Cerebellum (tissue), 4 donors: ENCODE measurements at places on chromosomes 3 and 15.
A peak's percentile ranks its signal among the peaks of the same experiment; 100 is the strongest.

DNA sequence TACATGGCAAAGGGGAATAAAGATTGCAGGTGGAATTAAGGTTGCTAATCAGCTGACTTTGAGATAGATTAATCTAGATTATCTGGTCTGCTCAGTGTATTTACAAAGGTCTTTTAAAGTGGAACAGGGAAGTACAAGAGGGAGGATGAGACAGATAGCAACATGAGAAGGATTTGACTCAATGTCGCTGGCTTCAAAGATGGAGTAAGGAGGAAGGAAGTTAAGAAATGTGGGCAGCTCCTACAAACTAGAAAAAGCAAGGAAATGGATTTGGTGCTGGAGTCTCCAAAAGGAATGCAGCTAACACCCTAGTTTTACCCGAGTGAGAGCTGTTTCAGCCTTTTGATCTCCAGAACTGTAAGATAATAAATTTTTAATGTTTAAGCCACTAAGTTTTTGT lies 180.7 kb upstream of the TTC14 start:
- DNase-seq: no peak

DNA sequence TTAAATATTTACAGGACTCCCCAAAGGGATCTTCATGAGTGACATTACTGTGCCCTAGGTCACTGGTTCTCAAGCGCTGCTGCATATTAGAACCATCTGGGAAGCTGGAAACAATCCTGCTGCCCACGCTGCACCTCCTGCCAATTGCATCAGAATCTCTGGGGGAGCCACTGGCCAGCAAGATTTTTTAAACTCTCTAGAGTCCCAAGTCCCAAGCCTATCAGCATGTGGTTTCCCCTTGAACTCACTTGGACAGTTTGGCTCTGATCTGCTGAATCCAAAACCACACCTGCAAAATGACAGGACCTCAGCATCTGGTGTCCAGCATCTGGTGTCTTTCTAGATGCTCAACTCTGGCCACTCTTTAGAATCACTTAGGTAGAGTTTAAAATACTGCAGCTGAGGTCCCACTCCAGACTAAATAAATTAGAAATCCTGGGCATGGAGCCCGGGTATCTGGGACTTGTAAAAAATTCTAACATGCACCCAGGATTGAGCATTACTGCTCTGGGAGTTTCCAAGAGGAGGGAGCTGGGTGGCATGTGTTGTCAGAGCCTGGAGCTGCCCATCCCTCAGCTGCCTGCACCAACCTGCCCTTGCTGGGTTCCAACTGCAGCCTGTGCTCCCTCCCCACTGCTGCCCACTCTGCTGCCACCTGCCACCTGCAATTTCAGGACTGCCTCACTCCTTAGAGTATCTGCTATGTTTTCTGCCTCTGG lies 311.3 kb downstream of the SLC9A9 start:
- DNase-seq: peak; percentile 1

- no peak for DNase-seq
These were observed 64.8 kb downstream of the BOC start for GRCh38 chr3:113275929-113276750.

DNA sequence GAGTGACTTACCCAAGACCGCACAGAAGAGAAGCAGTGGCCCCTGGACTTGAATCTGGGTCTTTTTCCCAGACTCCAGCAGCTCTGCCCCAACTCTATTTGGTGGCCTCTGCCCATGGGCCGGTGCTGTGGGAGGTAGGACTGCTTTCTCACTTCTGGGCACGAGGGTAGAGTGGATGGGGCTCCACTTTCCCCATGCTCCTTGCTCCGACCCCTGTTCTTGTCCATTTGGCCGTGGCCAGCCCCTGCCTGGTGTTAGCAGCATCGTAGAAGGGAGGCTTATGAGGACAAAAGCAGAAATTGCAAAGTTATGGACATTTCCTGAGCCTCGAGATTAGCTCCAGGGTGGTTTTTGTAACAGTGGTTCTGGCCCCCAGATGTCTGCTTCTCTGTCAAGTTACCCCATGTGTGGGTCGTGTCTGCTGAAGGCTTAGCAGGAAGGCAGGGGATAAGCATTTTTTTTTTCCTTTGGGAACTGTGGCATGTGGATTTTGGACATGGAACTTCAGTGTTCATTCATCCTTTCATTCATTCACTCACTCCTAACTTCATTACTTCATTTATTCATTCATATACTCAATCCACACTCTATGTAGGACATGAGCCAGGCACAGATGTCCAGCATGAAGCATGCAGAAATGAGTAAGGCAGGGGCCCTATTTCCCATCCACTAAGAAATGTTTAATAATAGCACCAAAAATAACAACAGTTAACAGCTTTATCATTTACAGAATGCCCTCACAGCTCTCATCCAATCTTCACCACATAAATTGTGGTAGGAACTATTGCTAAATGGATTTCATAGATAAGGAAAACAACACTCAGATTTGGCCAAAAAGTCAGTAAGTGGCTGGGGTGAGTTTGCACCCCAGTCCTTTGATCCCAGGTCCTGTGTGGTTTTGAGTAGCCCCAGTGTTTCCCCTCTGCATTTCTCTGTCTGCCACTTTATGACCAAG lies 180.5 kb downstream of the OPA1 start:
- DNase-seq: no peak

DNA sequence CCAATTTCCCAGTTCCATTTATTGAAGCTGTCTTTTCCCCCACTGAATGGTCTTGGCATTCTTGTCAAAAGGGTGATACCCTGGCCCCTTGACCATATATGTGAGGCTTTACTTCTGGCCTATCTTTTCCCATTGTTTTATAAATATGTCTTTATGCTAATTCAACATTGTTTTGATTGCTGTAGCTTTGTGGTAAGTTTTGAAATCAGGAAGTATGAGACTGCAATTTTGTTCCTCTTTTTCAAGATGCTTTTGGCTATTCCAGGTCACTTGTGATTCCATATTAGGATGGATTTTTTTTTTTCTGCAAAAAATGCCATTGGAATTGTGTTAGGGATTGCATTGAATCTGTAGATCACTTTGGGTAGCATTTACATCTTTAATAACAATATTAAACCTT lies 141.2 kb upstream of the MANF start:
- no peak for DNase-seq

DNA sequence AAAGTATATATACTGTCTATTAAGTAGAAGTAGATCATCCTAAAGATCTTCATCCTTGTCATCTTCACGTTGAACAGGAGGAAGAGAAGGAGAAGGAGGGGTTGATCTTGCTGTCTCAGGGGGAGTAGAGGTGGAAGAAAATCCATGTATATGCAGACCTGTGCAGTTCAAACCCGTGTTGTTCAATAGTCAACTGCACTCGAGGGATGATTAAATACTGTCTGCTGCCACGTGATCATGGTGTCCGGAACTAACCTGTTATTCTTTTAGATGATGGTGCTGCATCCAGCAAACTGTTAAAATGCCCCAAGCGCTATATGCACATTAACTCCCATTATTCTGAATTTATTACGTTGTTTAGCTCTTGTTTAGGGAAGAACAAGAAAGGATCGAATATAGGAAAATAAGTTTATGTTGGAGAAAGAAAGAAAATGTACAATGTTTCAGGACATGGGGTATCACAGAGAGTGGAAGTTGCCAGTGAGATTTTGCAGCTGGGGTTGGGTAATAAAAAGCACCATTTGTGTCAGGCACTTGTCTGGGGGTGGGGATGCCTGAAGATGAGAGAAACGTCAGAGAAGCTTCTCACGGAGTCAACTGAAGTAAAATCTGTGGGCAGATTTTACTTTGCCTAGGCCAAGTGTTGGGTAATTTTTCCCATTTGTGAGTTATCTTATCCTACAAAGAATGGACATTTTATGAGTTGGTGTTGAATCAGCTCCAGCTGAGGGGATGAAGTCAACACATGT lies 229.2 kb downstream of the RYR3 start:
- DNase-seq: no peak

DNA sequence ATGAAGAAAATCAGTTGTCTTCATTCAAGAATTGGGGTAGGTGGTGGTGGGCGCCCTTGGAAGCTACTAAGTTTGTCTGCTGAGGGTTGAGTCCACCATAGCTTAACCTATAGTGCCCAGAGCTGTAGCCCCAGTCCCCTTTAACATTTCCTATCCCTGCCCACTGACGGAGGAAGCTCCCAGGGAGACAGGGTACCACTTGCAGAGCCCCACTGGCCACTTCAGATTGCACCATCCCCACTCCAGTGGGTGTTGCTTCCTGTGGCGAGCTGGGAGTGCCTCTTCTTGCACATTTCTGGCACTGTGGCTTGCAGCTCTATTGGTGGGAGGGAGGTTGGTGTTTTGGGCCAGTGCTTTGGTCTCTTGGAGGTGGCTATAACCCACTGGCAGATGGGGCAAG lies 2.7 kb downstream of the PXYLP1 start:
- DNase-seq: no peak
